Hair follicular keratinocyte (primary cell): ENCODE measurements at places on chromosomes 12 and 14. TPM values are rescaled to one million over a fixed set of nuclear protein-coding genes. Genes with fewer than 3 reads are reported as not detected.

Gene LRCOL1
- total RNA-seq, result not detected in 2 replicates

Gene C14orf39
- total RNA-seq, result not detected in 2 replicates

Gene HOXC13
- 5.5 and 6.0 TPM in 2 replicates for total RNA-seq

Gene FLVCR2
- 1.1 TPM in 1 of 2 replicates, not detected in the other for total RNA-seq

Gene ACVRL1
- 0.08 and 0.61 TPM in 2 replicates for total RNA-seq

Gene KRT1
- 2.3 TPM in 1 of 2 replicates, not detected in the other for total RNA-seq

Gene BCL2L14
- not detected in 2 replicates for total RNA-seq

Gene DACT1
- total RNA-seq, result under 0.01 TPM in 1 of 2 replicates, not detected in the other

Gene GPRC5D
- not detected in 2 replicates for total RNA-seq

Gene TMEM119
- 0.08 and 0.49 TPM in 2 replicates for total RNA-seq

Gene RNASE2
- total RNA-seq, result not detected in 2 replicates

Gene ZC2HC1C
- 0.57 TPM in 1 of 2 replicates, not detected in the other for total RNA-seq

Gene ESR2
- 0.16 and 0.23 TPM in 2 replicates for total RNA-seq

Gene MANSC1
- total RNA-seq, result 4.6 and 5.2 TPM in 2 replicates

Gene ZFC3H1
- total RNA-seq, result 8.3 and 8.4 TPM in 2 replicates

Gene DAO
- not detected in 2 replicates for total RNA-seq

Gene MMP19
- total RNA-seq, result 3.8 and 8.1 TPM in 2 replicates

Gene C2CD5
- 11.5 and 32.6 TPM in 2 replicates for total RNA-seq

Gene CMA1
- total RNA-seq, result not detected in 2 replicates
